Mucosa of gallbladder (tissue), 1 donor: ENCODE measurements at places on chromosomes 13 and 19. TPM values are rescaled to one million over a fixed set of nuclear protein-coding genes. Genes with fewer than 3 reads are reported as not detected.

The MEIOSIN gene
- not detected for total RNA-seq

The TSKS gene
- total RNA-seq, result 0.58 TPM

The DACH1 gene
- total RNA-seq, result 31.0 TPM

The PRODH2 gene
- total RNA-seq, result 0.46 TPM

The HAUS8 gene
- total RNA-seq, result 10.8 TPM

The ZNF541 gene
- total RNA-seq, result 1.2 TPM

The ZNF730 gene
- 0.20 TPM for total RNA-seq

The NLRP11 gene
- total RNA-seq, result 0.17 TPM

The GPR4 gene
- 2.2 TPM for total RNA-seq

The B3GNT8 gene
- total RNA-seq, result 2.4 TPM

The CAPN12 gene
- total RNA-seq, result 206 TPM

The SBK2 gene
- not detected for total RNA-seq

The ZNF738 gene
- 7.5 TPM for total RNA-seq

The PCDH17 gene
- 9.4 TPM for total RNA-seq

The MAST1 gene
- 0.83 TPM for total RNA-seq

The OR7C1 gene
- total RNA-seq, result 0.14 TPM

The ZNF229 gene
- total RNA-seq, result 7.3 TPM

The CEACAM21 gene
- 2.4 TPM for total RNA-seq

The ZNF285 gene
- 5.5 TPM for total RNA-seq

The EBI3 gene
- 5.6 TPM for total RNA-seq

The ZNF776 gene
- 21.6 TPM for total RNA-seq

The MAMSTR gene
- 1.6 TPM for total RNA-seq

The TTYH1 gene
- 2.7 TPM for total RNA-seq

The SF3A2 gene
- total RNA-seq, result 72.8 TPM

The EFNB2 gene
- 12.9 TPM for total RNA-seq

The PGLYRP2 gene
- total RNA-seq, result 1.6 TPM

The CGB2 gene
- total RNA-seq, result not detected

The MAP4K1 gene
- total RNA-seq, result 8.2 TPM

The ZNF555 gene
- 5.8 TPM for total RNA-seq

The THOP1 gene
- 44.5 TPM for total RNA-seq

The PTGIR gene
- 1.7 TPM for total RNA-seq

The KLK10 gene
- total RNA-seq, result 42.8 TPM

The ZNF565 gene
- 5.3 TPM for total RNA-seq

The CEACAM7 gene
- total RNA-seq, result 2.6 TPM

The KLK3 gene
- total RNA-seq, result not detected

The SYCN gene
- total RNA-seq, result 1.1 TPM

The FUT6 gene
- total RNA-seq, result 81.2 TPM

The RASAL3 gene
- 9.7 TPM for total RNA-seq

The MIER2 gene
- total RNA-seq, result 27.9 TPM

The ZNF440 gene
- 14.1 TPM for total RNA-seq

The TMEM145 gene
- 0.63 TPM for total RNA-seq

The CNFN gene
- 1.9 TPM for total RNA-seq

The LYPD5 gene
- 1.6 TPM for total RNA-seq

The TMEM38A gene
- 4.3 TPM for total RNA-seq

The SLC6A16 gene
- 0.86 TPM for total RNA-seq

The METTL21C gene
- total RNA-seq, result 0.52 TPM

The CEACAM4 gene
- 0.35 TPM for total RNA-seq

The KLK2 gene
- not detected for total RNA-seq

The SIGLECL1 gene
- total RNA-seq, result not detected

The C19orf67 gene
- total RNA-seq, result not detected

The RAD23A gene
- total RNA-seq, result 83.0 TPM

The EXOC3L2 gene
- 9.0 TPM for total RNA-seq
